Fibroblast of skin of right biceps (primary cell): ENCODE measurements at places on chromosomes 1 and 21.

GRCh38 chr1:43547538-43548072 is 16.9 kb downstream of the PTPRF start:
- no peak for DNase-seq

- no peak for DNase-seq
Measured at GRCh38 chr1:184606786-184607185, 147.9 kb downstream of the EDEM3 start.

DNA sequence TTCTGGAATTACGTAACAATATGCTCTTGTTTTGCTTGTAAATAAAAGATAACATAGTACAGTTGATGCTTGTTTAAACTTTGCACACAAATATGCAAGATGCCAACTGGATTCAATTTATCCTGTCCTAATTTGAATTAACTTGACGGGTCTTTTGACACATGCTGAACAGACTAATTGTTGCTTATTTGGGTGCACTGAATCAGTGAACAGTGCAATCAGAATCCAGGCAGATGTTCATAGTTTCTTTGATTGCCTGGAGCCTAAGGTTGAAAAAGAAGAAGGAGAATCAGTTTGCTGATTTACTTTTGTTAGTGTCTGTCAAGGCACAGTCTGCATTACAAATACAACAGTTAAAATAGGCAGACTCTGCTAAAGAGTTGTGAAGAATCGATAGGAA is 307.9 kb downstream of the COL11A1 start:
- no peak for DNase-seq

- DNase-seq: peak; percentile 72
Measured at GRCh38 chr1:176880955-176881595, 283.4 kb downstream of the ASTN1 start.

- DNase-seq: no peak
Measured at GRCh38 chr1:20099533-20099932, 19.8 kb downstream of the PLA2G2D start.

DNA sequence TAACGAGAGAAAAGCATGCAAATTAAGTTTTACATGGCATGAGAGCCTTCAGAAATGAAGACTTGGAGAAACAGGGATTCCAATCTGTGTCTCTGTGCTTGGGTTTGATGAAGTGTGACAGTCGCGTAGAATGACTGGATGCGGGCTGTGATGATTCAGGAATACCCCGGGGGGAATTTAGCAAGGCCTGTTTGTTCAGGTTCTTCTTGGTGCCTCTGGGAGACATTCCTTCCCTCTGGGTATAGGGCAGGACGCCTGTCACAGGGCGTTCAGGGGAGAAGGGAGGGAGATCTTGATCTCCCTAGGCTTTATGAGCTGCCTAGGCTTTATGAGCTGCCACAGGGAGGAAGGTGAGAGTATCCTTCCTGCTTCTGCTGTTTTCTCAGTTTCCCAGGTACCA is 36.6 kb downstream of the DOP1B start:
- DNase-seq: peak; percentile 23

DNA sequence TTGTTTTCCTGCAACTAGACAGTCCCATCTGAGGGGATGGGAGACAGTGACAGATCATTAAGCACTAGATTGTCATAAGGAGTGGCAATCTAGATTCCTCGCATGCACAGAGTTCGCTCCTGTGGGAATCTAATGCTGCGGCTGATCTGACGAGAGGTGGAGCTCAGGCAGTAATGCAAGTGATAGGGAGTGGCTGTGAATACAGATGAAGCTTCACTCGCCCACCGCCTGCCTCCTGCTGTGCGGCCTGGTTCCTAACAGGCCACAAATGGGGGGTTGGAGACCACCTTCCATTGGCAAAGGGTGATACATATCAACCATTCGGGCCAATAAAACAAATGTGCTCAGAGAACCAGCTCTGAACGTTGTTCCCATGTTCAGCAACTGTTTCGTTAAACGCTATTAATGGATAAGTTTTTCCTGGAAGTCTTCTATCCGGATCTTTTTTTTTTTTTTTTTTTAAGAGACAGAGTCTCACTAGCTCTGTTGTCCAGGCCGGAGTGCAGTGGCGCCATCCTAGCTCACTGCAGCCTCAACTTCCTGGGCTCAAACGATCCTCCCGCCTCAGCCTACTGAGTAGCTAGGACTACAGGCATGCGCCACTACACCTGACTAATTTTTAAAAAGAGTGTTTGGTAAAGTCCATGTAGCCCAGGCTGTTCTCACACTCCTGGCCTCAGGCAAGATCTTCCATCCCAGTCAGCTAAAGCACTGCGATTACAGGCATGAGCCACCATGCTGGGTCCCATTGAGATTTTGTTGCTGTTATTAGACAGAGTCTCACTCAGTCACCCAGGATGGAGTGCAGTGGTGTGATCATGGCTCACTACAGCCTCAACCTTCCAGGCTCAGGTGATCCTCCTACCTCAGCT is 8.7 kb upstream of the RSRP1 start:
- DNase-seq: no peak

DNA sequence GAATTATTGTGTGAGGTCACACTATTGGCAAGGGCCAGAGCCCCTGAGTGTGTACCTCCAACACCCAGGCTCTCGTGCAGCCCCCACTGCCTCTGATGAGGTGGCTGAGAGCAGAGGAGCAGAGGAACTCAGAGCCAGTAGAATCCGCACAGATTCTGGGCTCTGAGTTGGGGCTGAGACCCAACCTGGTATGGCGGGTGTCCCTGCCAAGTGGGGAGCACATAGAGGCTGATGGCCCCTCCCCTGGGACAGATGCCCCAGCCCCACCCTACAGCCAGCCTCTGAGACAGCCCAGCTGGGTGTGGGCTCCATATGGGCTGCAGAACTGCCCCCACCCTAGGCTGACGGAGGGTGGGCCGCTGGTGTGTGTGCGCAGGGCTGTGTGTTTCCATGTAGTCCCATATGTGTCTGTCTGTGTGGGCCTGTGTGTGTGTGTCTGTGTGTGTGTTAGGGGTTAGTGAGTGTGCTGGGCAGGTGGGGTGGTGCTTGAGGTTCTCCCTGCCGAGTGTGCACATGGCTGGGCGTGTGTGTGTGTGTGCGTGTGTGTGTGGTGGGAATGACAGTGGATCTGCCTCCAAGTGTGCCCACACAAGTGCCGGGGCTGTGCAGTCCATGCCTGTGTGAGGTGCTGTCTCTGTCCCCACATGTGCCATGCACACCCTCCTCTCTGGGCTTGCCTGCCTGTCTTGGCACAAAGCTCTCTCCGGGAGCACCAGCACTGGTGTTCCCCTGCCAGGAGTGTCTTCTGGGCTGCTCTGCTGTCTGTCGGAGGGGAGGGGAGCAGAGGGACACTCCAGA is 24.4 kb downstream of the FOXO6 start:
- no peak for DNase-seq

GRCh38 chr1:245213066-245213831 is 58.5 kb downstream of the KIF26B start:
- no peak for DNase-seq

GRCh38 chr1:155499953-155500639 is 62.5 kb downstream of the ASH1L start:
- DNase-seq: peak; percentile 43

DNA sequence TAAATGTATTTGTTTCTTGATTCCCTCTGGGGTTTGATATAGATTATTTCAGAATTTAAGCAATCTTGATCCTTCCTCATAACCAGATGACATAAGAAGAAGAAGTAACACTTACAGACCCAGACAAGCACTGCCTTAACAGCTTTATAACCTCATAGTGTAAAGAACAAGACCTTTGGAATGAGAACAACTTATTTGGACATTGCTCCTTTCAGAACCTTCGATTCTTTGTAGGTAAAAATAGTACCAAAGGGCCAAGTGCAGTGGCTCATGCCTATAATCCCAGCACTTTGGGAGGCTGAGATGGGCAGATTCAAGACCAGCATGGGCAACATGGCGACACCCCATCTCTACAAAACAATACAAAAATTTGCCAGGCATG is 15.0 kb downstream of the TM2D1 start:
- no peak for DNase-seq

GRCh38 chr1:28578696-28579218 is 13.3 kb upstream of the RAB42 start:
- DNase-seq: no peak
